Hair follicular keratinocyte (primary cell): ENCODE measurements at places on chromosomes 2 and 18. TPM values are rescaled to one million over a fixed set of nuclear protein-coding genes. Genes with fewer than 3 reads are reported as not detected.

ZNF512 gene
- 11.6 and 30.7 TPM in 2 replicates for total RNA-seq

PSME4 gene
- 42.4 and 50.0 TPM in 2 replicates for total RNA-seq

NT5DC4 gene
- not detected in 2 replicates for total RNA-seq

PXDN gene
- 65.5 and 133 TPM in 2 replicates for total RNA-seq

SIX2 gene
- total RNA-seq, result 0.08 TPM in 1 of 2 replicates, not detected in the other

SLC14A1 gene
- total RNA-seq, result not detected in 2 replicates

IL36A gene
- not detected in 2 replicates for total RNA-seq

ALK gene
- under 0.01 TPM in 1 of 2 replicates, not detected in the other for total RNA-seq

PROKR1 gene
- total RNA-seq, result not detected in 2 replicates

DPP4 gene
- total RNA-seq, result 0.27 and 1.8 TPM in 2 replicates

ANKZF1 gene
- total RNA-seq, result 23.5 and 27.4 TPM in 2 replicates

PUM2 gene
- total RNA-seq, result 13.7 and 15.6 TPM in 2 replicates

ATRAID gene
- 159 and 171 TPM in 2 replicates for total RNA-seq

EPHA4 gene
- 0.84 and 4.3 TPM in 2 replicates for total RNA-seq

RESP18 gene
- not detected in 2 replicates for total RNA-seq

IL1RL1 gene
- total RNA-seq, result 1.5 and 4.3 TPM in 2 replicates

UGT1A10 gene
- not detected in 2 replicates for total RNA-seq

ATP6V1B1 gene
- not detected in 2 replicates for total RNA-seq

POTEF gene
- not detected in 2 replicates for total RNA-seq

ZNF532 gene
- total RNA-seq, result 28.6 and 44.6 TPM in 2 replicates

BOLL gene
- total RNA-seq, result not detected in 2 replicates

KCNF1 gene
- total RNA-seq, result 0.04 TPM in 1 of 2 replicates, not detected in the other

POTEI gene
- total RNA-seq, result not detected in 2 replicates

SMARCAL1 gene
- total RNA-seq, result 10.1 and 13.1 TPM in 2 replicates

CD8B2 gene
- not detected in 2 replicates for total RNA-seq

SERPINB12 gene
- total RNA-seq, result not detected in 2 replicates

UGT1A6 gene
- total RNA-seq, result 0.38 and 0.78 TPM in 2 replicates

KCNG2 gene
- total RNA-seq, result not detected in 2 replicates

GTF2A1L gene
- total RNA-seq, result 0.31 TPM in 1 of 2 replicates, not detected in the other

ANKRD30B gene
- total RNA-seq, result not detected in 2 replicates

MTA3 gene
- 16.8 and 21.6 TPM in 2 replicates for total RNA-seq

DSG4 gene
- total RNA-seq, result under 0.01 TPM in 1 of 2 replicates, not detected in the other

DNAH6 gene
- total RNA-seq, result under 0.01 and 0.04 TPM in 2 replicates

GALNT13 gene
- under 0.01 TPM in 1 of 2 replicates, not detected in the other for total RNA-seq

RGPD3 gene
- total RNA-seq, result 0.08 and 0.16 TPM in 2 replicates

FOXD4L1 gene
- not detected in 2 replicates for total RNA-seq

SAG gene
- total RNA-seq, result not detected in 2 replicates

HAAO gene
- 0.15 TPM in 1 of 2 replicates, not detected in the other for total RNA-seq

SANBR gene
- 5.2 and 6.6 TPM in 2 replicates for total RNA-seq

FSHR gene
- not detected in 2 replicates for total RNA-seq

SERPINB2 gene
- total RNA-seq, result 51.8 and 59.3 TPM in 2 replicates

SULT1C4 gene
- total RNA-seq, result not detected in 2 replicates

AMER3 gene
- not detected in 2 replicates for total RNA-seq

FAM168B gene
- total RNA-seq, result 81.8 and 88.2 TPM in 2 replicates

TUBB8B gene
- 0.55 TPM in 1 of 2 replicates, not detected in the other for total RNA-seq

IL1R2 gene
- total RNA-seq, result 12.9 and 33.0 TPM in 2 replicates
